ENCODE measurements at places on chromosomes 7 and 10.
A peak's percentile ranks its signal among the peaks of the same experiment; 100 is the strongest.

DNA sequence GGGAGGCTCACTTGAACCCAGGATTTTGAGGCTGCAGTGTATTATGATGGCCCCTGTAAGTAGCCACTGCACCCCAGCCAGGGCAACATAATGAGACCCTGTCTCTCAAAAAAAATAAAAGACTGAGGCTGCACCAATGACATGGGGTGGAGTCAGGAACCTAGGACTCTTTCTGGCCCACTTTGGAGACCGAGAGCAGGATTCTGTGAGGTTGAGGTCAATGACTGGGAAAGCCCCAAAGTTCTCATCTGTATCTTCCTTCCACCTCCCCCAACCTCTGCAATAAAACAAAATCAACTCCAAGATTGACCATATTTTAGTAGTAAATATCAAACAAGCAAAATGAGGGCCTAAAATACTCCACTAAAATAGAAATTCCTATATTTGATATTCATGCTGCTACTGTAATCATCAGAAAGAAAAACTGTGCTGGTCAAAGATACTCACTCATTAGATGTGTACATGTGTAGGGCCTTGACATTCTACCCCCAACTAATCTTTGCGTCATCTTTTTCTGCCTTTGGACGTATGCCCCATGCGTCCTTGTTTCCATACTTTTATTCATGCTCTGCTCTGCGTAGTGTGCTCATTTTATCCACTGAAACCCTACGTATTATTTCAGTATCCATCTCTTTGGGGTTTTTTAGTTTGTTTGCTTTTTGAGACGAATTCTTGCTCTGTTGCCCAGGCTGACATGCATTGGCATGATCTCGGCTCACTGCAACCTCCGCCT lies 23.8 kb downstream of the WBP1L start:
- no peak for DNase-seq

DNA sequence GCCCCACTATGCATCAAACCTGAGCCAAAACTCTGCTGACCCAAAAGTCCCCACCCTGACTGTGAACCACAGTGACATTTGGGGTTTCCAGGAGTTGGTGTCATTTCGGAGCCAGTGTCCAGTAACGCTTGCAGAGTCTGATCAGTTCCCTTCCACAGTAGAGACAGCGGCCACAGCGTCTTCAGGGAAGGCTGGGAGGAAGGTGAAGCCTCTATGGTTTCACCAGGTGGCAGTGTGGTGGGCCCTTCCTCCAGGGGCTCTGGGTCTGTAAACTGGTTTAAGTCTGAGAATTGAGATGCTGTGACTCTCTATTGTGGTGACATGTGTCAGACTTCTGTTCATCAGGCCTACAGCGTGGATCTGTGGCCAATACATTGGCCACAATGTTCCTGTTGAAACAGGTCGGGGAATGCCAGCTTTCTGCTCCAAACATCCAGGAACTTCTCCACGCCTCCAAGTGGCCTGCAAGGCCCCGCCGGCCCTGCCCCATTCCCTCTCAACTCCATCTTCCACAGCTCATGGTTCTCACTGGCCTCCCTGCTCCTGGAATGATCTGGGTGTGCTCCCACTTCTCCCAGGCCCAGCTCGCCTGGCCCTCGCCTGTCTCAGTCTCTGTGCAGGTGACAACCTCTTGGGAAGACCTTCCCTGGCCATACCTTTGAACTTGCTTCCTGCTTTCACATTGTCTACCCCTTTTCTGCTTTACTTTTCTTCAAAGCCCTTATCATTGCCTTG lies 124.5 kb upstream of the FAM20C start:
- DNase-seq, result no peak

- no peak for DNase-seq
These were observed 29.1 kb downstream of the CBLL1 start for GRCh38 chr7:107773027-107773426.

DNA sequence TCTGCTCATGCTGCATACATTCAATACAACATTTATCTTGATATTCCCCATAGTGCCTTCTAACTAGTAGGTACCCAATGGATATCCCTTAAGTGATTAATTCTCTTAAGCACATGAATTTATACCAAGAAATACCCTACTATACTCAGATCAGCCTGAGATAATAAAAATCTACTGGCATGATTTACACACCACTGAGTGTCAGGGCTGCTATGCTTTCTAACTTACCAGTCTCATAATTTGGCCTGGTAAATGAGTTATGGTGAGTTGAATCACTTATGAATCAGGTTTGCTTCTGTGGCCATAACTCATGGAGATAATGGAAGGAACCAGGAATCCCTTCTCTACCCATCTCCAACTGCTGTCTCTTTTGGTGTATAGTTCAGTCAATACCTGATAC lies 122.8 kb downstream of the THSD7A start:
- DNase-seq, result no peak

- peak; percentile 21 for DNase-seq
These were observed 2.2 kb upstream of the ZNF92 start for GRCh38 chr7:65371468-65371867.

- no peak for DNase-seq
These were observed at the start of gene AGR2 for GRCh38 chr7:16804674-16805439. TSS of gene AGR2 (minus strand) at chr7:16804999. CDS start at chr7:16801796, 3,203 bp downstream.

- no peak for DNase-seq
These were observed 236.9 kb upstream of the TMEM229A start for GRCh38 chr7:124269774-124270173.

GRCh38 chr10:58645416-58646146 lies 132.9 kb downstream of the BICC1 start:
- DNase-seq, result no peak

- DNase-seq, result no peak
These were observed 38.2 kb upstream of the GTF2I start for GRCh38 chr7:74619235-74619860.

- peak; percentile 50 for DNase-seq
These were observed 115.9 kb upstream of the ADAM12 start for GRCh38 chr10:126504063-126504760.

GRCh38 chr7:42194238-42194637 lies 42.8 kb downstream of the GLI3 start:
- no peak for DNase-seq

GRCh38 chr10:132788831-132789219 lies 2.9 kb upstream of the NKX6-2 start:
- no peak for DNase-seq

- no peak for DNase-seq
These were observed 56.6 kb downstream of the PON1 start for GRCh38 chr7:95267754-95268153.

- DNase-seq, result no peak
These were observed 5.6 kb downstream of the ADGRA1 start for GRCh38 chr10:133093291-133093690.

DNA sequence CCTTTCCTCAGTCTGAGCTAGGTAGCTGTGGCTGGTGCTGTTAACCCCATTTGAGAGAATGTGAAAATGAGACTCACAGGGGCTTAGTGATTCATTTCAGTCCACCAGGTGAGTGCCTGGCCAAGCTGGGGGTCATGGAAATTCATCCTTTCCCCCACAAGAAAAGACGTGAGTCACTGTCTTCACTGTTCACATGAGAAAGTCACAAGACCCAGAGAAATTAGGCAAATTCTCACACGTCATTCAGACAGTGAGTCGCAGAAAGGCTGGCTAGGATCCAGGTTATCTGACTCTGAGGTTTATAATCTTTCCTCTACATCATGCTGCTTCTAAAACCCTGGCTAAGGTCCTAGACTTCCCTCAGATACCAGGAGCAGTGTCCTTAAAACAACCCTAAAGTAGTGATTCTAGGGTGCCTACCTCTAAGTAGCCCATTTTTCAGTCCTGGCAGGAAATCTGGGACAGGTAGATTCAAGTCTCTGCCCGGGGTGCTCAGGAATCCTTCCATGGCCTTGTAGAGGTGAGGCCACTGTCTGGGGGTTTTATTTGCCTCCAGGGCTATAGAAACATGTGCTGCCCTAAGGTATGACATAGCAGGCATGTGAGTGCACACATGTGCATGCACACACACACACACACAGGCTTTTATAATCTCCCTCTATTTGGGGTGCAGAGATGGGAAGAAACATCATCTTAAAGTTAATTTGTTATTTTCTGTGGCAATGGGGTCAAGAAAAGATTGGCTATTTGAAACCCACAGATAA lies 427.9 kb upstream of the CELF2 start:
- peak; percentile 91 for DNase-seq

DNA sequence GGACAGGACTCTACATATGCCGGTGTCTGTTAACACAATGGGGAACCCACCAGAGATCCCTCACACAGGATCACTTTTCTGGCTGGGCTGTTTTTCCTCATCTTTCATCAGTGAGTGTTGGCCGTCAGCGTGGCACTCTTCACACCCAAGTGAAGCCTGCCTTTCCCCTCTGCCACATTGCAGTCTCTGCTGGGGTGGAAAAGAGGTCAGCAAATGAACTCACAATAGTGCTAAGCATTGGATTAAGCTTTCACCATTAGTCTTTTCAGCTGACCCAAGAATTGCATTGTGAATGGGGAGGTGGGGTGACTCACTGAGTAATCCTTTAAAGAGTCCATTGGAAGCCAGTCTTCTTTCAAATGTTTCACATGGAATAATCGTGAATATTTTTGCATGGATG lies 143.0 kb downstream of the KIAA1217 start:
- no peak for DNase-seq

GRCh38 chr7:28328822-28329660 lies 83.3 kb upstream of the CREB5 start:
- DNase-seq, result no peak

DNA sequence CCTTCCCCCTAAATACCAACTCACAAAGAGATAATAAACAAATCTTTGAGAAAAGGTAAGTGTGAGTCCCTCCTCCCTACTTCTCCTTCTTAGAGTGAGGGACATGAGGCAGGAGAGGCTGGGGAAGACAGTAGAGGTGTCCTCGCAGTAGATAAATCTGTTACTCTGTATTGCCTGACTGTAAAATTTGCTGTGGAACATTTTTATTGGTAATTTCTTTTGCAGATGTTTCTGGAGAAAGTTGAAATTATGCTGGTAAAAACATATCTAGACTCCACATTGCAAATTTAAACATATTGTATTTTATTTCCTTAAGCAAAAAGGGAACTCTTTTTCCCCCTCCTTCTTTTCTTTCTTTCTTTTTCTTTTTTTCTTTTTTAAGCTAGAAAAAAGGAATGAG lies 58.5 kb downstream of the PLCE1 start:
- DNase-seq, result no peak

Data from stromal cell of bone marrow (primary cell).